ENCODE measurements at places on chromosomes 1 and 21.
A peak's percentile ranks its signal among the peaks of the same experiment; 100 is the strongest.

GRCh38 chr1:168243198-168243597, 17.4 kb downstream of the SFT2D2 start:
- DNase-seq: no peak

- no peak for DNase-seq
Observed at GRCh38 chr1:100622037-100622436, 84.1 kb downstream of the GPR88 start.

- no peak for DNase-seq
Observed at GRCh38 chr1:207002724-207003146, 29.8 kb downstream of the C1orf116 start.

DNA sequence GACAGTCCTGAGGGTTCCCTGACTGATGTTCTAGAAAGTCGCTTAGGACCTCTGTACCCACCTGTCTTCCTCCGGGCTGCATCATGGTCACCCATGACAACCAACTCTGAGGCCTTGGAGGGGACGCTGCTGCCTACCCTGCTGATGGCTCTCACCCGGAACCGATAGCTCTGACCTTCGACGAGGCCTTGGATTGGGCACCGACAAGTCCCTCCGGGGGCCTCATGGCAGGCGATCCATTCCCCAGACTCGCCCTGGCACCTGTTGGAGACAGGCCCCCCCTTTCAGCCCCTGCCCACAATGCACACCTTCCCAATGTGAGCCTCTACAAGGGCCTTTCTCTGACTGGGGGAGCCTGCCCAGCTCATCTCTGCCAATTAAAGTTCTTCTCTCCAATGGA, 21.2 kb downstream of the MYOM3 start:
- DNase-seq: no peak

- DNase-seq: no peak
Observed at GRCh38 chr21:42669041-42669440, 15.6 kb downstream of the PDE9A start.

- no peak for DNase-seq
Observed at GRCh38 chr1:241749945-241750695, 97.9 kb upstream of the EXO1 start.

DNA sequence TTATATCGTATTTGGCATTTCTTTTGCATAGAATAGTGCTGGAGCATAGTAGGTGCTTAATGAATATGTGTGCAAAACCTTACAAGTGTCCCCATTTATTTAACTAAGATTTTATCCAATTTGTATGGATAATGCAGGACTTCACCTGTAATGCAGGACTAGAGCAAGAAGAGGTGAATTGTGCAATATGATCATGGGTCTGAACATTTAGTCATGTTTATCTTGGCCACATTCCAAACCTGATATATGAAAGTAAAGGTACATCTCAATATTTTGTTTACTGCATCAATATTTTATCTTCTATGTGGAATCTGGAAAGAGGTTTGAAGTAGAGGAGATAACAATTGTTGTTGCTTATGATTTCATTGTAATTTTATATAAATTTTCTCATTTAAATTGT, 1626.7 kb upstream of the B3GALT2 start:
- DNase-seq: no peak

GRCh38 chr1:114126261-114127095, 27.2 kb downstream of the SYT6 start:
- no peak for DNase-seq

- no peak for DNase-seq
Observed at GRCh38 chr1:171798311-171798710, 16.9 kb downstream of the METTL13 start.

- no peak for DNase-seq
Observed at GRCh38 chr1:99279525-99279924, 15.2 kb downstream of the PLPPR4 start.

DNA sequence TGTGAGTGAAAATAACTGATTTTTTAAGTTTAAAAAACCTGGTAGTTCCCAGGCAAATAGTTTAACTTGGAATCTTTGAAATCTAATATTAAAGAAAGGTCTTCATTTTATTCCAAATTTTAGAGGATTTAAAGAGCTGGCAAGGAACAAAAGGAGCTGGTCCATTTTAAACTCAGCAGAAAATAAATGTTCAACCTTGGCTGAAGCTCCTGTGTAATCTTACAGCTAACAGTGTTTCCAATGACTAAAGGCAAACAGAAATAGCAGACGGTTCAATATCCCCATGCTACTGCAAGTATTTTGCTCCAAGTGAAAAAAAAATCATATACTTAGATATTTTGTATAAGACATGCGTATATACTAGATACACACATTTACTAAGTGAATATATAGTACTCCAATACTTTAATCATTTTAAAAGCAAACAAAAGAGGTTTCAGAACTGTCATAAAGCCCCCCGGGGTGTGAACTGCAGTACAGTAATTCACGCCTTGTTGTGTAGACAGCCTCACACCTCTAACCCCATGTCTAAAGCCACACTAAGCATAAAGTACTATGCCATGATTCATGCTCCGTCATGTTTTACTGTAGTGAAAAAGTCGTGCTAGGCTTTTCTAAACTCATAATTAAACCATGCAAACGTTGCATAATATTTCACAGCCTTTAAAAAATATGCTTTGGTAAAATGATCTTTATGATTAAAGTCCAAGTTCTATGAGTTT, 132.2 kb downstream of the CLIC6 start:
- DNase-seq: peak; percentile 43

GRCh38 chr1:84208935-84209334, 64.9 kb downstream of the PRKACB start:
- DNase-seq: no peak

DNA sequence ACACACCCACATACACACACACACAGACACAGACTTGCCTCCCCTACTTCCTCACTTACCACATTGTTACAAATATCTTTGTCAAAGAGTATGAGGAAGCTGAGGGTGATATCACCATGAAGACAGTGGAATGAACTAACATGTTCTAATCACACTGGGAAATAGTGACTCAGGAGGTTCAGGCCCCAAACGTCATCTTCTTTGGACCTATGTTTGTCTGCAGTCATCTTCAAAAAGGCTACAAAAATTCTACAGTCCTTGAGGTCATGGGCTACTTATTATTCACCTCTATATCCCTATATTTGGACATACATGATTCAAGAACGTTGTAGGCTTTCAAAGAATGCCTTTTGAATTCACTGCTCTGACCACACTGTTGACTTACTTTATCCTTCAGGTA, 2.1 kb upstream of the LCE2C start:
- no peak for DNase-seq

DNA sequence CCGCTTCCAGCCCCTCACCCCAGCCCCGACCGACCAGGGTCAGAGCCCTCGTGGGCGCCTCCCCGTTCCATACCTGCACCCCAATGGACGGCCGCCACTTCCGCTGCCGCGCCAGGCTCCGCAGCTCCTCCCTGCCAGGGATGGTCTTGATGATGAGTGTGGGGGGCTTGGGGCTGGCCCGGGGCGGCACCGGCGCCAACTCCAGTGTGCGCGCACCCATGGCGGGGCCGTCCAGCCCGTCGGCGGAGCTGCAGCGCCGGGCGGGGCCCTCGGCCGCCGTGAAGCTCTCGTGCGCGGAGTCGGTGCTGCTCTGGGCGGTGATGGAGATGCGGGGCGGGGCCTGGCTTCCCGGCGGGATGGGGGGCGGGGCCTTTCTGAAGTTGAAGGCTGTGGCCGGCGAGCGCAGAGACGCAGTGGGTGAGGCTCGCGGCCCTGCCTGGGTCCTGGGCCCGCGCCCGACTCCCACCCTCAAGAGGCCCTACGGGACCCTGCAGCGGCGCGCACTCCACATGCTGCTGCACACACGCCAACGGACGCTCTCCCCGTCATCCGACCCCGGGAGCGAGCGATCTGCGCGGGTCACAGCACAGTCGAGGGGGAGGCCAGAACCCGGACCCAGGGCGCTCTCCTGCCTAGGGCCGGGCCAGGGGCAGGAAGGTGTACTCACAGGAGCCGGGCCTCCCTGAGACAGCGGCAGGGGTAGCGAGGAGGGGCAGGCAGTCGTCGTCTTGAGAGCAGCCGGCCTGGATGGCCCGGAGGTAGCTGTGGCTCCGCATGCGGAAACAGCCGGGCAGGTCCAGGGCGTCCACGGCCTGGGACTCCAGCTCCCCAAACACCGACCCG, 26.1 kb upstream of the SMIM12 start:
- DNase-seq: peak; percentile 79

GRCh38 chr21:31211836-31212235, 132.2 kb downstream of the TIAM1 start:
- no peak for DNase-seq

DNA sequence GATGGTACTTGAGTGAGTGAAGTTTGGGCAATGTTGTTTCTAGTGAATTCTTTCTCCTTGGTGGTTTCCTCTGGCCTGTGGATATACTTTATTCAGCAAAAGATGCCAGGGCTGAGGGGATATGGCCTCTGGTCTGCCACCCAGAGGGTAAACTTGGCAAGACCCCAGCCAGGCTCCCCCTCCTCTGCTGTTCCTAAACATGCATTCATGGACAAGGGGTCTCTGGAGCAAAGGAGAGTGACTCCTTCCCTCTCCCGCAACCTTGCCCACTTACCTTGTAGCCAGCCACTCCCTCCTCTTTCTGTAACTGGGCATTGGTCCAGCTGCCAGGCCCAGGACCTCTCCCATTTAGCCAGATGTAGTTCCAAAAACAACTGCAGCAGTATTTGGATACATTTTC, 43.8 kb downstream of the RUNX3 start:
- no peak for DNase-seq

DNA sequence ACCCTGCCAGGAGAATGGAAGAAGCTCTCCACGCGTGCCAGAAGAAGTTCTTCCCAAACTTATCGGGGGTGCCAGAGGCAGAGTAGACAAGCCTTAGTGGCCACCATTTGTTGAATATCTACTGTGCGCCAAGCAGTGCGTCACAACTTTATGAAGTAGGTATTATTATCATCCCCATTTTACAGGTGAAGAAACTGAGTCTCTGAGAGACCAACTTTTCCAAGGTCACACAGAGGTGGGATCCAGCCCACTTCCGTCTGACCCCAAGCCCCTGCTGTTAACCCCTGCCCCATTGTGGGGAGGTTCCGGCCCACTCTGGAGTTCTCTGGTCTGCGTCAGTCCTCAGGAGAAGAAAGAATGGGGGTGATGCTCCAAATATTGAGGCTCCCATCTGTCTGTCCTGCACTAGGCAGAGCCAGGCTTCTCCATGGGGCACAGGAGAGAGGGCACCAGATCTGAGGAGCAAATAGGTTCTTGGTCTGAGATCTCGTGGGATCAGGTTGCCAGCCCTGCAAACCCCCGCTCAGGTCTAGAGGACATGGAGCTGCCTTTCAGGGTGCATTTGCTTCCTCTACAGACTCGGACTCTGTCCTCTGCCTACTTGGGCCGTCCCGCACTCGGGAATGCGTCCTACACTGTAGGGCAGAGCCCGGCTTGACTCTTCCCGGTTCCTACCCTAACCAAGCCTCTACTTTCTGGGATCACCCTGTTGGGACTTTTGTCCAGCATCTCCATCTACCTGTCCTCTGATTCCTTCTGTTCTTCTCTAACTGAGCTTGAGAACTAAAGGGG, 2.1 kb downstream of the CDK18 start:
- DNase-seq: no peak

DNA sequence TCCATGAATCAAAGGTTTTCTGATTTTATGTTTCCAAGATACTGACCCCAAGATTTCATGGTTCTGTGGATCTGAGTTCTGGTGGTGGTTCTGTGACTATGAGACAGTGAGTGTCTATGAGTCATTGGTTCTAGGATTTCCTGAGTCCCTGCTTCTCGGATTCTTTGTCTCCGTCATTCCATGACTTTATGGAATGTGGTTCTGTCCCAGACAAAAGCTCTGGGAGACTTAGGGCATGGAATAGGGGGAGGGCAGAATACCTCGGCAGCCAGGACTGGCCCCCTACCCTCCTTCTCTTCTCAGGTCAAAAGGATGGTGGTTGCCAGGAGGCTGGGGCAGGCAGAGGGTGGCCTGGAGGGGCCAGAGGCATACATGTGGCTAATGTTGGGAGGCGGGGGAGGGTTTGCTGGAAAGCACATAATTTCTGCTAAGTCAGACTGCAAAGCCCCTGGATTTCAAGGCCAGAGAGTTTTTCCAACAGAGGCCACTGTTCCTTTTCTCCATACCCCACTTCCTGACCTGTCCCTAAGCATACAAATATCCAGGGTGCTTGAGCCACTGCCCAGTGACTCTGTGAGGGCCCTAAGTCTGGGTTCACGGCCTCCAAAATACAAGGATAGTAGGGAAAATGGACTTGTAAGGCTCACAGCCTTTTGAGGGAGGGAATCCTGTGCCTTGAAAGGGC, 17.2 kb downstream of the CDCP2 start:
- DNase-seq: no peak

GRCh38 chr1:162072740-162073139, 3.2 kb downstream of the NOS1AP start:
- DNase-seq: no peak

GRCh38 chr1:151130987-151131586, 15.3 kb downstream of the SEMA6C start:
- DNase-seq: peak; percentile 88

GRCh38 chr1:18976096-18976495, 19.6 kb upstream of the IFFO2 start:
- peak; percentile 34 for DNase-seq

DNA sequence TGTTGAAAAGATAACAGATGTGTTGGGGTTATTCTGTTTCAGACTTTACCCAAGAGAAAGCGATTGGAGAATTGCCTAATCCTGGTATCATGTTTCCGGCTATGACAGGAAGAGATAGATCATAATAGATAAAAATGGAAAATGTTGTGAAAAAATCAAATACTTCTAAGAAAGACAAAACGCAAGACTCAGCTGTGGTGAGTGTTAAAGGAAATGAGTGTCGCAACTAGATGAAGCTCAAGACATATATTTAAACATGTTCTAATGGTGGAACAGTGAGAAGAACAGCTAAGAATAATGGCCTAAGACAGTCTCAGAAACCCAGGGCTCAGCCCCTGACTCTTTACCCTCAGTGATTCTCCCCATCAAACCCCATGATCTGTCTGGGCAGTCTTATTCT, 426.7 kb upstream of the RUNX1 start:
- no peak for DNase-seq

GRCh38 chr1:74426208-74426937, 86.0 kb downstream of the LRRC53 start:
- no peak for DNase-seq

DNA sequence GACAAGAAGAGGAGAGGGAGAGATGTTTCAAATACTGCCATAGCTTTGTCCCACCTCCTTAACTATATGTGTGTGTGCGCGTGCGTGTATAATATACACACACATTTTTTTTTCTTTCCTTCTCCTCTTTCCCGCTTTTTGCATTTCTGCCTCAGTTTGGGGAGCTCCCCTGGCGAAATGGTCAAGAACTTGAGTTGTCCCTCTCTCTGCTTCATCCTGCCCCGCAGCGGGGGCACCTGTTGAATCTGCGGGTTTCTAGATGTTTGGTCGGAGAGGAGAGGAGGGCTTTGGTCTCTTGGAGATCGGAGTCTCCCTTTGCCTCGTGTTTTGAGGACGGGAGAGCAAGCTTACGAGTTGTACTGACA, 504 bp downstream of the SCCPDH start:
- DNase-seq: peak; percentile 63
